Activated CD4-positive, alpha-beta T cell treated with anti-CD3 and anti-CD28 coated beads, Interleukin-2, amount 50 U/mL, for 48 hours (primary cell): ENCODE measurements at places on chromosomes 1 and 21.
A peak's percentile ranks its signal among the peaks of the same experiment; 100 is the strongest.

DNA sequence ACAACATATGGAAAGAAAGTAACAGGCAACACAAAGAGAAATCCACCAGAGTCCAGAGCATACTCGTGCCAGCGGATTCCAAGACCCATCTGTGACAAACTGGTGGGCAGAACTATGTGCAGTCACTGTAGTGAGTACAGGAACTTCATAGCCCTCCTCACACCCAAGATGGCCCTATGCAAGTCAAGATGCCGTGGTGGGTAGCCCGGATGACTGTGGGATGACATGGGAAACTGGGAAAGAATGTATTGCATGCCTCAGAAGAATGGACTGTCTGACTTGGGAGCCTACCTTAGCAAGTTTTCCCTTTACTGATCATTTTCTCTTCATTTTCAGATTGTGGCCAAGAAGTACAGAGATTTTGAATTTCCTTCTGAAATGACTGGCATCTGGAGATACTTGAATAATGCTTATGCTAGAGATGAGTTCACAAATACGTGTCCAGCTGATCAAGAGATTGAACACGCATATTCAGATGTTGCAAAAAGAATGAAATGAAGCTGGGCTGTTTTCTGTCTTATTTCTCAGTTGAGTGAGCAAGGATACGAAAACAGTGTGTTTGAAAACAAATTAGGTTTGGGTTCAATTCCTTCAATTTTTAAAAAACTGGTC is 47.3 kb downstream of the CLIC6 start:
- no peak for DNase-seq

DNA sequence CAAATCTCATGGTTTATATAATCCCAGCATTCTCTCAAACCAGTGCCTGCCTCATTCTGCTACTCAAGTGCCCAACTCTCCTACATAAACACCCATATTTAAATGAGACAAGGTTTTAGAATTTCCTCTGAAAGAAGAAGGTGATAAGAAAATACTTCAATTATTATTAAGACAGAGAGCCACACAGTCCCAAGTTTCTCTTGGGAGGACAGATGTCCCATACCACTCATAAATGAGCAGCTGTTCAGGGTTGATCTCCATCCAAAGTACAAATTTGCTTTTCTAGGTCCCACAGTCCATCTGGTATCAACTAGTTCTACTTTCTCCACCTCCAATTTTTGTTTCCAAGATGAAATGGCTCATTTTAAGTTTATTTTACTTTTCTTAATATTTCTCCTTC is 11.3 kb downstream of the DCAF8 start:
- DNase-seq: no peak

- no peak for DNase-seq
These were observed 207.8 kb downstream of the DENND1B start for GRCh38 chr1:197567442-197567841.

DNA sequence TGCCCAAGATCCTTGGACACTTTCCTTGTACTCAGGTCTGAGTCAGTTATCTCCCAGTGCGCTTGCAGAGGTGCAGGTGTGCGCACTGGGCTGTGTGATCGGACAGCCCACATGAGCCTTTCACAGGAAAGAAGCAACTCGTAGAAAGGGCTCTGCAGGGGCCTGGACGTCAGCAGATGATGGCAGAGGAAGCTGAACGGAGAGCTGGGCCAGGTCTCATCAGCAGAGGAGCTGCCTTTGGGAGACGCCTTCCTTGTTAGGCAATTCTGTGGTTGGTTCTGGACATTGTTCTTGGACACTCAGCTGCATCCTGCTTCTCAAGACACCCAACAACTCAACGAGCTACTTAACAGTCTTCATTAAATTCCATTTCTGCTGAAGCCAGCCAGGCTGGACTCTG is 7.5 kb upstream of the PROK1 start:
- no peak for DNase-seq

DNA sequence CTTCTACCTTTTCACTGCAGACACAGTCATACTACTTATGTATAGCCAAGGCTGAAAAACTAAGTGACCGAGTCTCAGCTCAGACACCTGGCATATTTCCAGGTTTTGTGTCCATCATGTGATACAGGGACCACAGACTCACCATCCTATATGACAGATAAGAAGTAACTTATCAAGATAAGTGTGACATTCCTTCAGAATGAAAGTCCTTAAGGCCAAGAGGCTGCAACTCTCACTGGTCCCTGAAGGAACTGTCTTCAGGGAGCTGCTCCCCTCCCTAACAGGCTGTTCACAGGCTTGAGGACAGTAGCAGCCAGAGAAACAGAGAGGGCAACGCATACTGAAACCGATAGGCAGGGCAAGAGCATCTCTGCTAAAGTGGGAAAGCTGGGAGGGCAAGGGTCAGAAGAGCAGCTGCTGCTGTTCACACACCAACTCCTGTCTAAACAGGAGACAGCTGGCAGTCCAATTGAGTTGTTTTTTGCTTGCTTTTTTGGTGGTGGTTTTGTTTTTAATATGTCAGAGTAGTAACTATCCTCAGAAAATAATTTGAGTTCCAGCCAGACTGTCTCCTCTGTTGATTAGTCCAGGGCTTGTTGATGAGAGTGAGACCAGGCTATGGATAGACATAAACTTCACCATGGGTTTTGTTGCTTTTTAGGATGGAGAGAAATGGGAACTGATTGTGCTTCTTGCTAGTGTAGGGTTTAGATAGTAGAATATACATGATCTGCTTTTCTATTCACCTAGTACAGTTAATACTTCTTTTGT is 67.7 kb downstream of the MACF1 start:
- no peak for DNase-seq

- DNase-seq: no peak
These were observed 46.6 kb upstream of the ATP1A1 start for GRCh38 chr1:116326486-116326885.

DNA sequence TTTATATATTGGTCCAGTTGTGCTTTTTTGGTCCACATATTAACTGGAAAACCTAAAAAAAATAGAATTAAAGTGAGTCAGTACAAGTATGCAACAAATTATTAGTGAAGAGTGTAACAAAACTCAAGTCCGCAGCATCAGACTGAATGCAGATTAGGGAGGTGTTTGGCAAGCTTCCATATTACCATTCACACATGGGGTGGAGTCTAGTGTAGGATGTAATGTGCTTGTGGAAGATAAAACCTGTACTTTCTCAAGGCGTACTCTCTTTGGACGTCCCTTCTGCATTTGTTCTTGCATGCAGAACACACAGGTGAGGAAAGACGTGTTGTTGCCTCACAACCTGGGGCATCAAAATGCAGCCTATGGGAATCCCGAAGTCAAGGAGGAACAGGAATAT is 668.7 kb downstream of the MRPL39 start:
- DNase-seq: no peak

DNA sequence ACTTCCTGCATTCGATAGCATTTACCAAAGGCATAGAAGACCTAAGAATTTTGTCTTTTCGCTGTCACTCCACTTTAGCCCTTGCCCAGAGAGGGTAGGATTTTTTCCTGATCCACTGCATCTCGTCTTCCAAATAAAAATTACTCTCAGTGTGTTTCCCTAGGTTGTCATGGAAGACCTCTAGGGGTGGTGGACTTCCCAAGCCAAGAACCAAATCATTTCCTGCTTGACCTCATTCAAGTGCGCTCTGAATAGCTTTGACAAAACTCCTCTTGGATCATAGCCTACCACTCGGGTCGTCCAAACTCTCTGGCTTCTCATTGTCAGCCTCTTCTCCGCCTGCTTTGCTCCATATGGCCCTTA is 431 bp upstream of the C1orf52 start:
- no peak for DNase-seq

DNA sequence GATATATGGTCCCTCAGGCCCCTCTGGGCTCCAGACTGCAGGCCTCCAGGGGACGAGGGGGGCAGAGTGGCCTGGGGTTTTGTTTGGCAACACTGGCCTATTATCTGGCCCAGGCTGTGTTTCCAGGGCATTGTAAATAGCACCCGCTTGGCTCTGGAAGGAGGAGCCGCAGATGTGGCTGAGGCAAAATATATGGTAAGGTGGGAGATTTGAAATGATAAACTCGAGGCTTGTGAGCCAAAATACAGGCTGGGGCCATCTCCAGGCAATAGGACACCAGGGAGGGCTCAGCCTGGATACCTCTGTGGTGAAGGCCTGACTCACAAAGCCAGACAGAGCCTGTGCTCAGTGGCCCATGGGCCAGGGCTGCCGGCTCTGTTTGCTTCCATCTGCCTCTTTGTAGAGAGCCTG is 14.0 kb downstream of the NAV1 start:
- no peak for DNase-seq

DNA sequence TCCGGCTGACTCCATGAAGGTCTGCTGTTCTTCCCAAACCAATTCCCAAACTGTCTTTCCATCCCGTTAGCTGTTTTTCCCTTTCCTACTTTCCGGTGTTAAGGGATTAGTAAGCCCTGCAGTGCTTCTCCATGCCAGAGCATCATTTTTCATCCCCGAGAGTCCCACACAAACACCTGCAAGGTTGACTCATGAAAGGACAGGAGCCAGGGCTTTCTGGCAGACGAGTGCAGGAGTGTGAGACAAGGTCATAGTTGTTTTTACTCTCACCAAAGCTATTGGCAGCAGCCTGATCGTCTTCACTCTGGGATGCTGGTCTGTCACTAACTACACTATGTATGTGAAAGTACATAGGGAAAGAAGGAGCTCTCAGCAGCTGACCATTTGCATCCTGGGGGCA is 10.2 kb upstream of the BECN2 start:
- no peak for DNase-seq

GRCh38 chr1:230067871-230068620 is 1.0 kb downstream of the GALNT2 start:
- peak; percentile 45 for DNase-seq

GRCh38 chr1:240387051-240387450 is 224.9 kb downstream of the GREM2 start:
- no peak for DNase-seq

GRCh38 chr1:182268669-182269068 is 122.9 kb downstream of the GLUL start:
- no peak for DNase-seq

GRCh38 chr1:109769330-109770078 is 5.8 kb upstream of the EPS8L3 start:
- no peak for DNase-seq

- no peak for DNase-seq
These were observed 11.5 kb upstream of the ZNF683 start for GRCh38 chr1:26384076-26384475.

- DNase-seq: no peak
These were observed 16.2 kb upstream of the MYBPHL start for GRCh38 chr1:109322974-109323373.

DNA sequence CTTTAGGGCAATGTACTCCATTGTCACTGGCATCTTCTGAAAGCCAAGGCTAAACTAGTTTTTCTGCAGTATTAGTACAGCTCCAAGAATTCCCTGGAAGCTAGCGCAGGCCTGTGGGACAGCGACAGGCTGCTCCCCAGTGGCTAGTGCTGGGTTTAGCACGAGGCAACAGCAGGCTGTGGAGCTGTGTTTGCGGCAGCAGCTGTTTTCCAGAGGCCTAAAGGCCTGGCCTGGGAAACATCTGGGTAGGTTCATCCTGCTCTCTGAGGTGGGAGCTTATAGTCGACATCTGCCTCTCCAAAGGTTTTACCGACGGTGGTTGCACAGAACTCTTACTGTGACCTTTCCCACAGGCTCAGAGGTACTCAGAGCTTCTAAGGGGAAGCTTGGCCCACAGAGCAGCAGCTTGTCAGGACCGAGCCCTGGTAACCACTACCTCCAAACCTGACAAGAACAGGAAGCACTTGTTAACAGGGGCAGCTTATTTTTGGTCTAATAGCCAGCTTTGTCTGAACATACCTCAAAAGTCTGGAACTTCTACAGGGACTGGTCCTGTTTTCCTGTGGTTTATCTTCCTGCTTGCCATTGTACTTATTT is 17.2 kb downstream of the CC2D1B start:
- no peak for DNase-seq

- no peak for DNase-seq
These were observed 3.2 kb downstream of the DVL1 start for GRCh38 chr1:1345860-1346500.

DNA sequence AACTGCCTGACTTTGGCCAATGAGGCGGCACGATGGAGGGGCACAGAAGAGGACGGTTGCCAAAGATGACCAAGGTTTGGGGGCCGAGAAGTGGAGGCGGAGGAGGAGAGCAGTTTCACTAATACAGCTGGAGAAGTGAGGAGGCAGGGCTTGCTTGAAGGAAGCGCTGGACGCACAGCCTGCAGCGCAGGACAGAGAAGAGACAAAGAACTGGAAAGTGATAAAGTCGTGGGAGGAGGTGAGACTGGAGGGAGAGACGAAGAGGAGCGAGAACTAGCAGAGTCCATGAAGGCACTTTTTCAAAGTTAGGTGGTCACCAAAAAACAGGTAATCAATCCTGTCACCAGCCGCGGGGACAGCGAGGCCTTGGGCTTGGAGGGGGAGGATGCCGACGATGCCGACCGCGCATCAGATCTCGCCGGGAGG is 771 bp downstream of the PACC1 start:
- no peak for DNase-seq

DNA sequence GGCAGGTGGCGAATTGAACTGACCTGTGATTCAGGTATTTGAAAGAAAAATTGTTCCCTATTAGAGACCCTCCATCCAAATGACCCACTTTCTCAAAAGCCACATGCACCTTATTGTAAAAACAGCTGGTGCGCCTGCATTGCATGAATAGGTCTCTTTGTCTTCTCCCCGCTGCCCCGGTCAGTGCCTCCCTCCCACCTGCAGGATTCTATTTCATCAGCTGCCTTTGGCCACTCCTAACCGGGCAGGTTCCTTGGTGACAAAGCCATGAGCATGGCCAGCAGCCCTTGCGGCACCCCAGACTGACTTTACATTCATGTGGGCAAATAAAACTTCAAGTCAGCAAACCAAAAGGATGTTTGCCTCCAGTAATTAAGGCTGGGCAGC is 6.4 kb downstream of the TMPRSS3 start:
- DNase-seq: no peak

DNA sequence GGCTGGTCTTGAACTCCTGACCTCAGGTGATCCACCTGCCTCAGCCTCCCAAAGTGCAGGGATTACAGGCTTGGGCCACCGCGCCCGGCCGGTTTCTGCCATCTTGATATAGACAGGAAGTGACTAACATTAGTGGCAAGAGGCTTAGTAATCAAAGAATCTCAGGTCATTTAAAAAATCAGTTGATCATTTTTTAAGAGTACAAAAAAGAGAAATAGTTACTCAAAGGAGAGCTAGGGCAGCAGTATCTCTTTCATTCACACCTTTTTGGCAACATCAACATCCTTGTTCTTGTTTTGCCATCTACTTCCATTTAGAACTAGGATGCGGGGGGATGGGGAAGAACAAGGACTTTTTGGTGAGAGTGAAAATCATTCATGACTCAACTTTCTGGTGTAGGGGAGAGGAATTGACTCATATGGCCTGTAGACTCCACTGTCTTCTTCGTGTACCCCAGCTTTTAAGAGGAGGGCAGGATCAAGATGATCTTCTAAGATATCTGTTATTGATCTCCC is 8.8 kb downstream of the FCRLB start:
- peak; percentile 38 for DNase-seq

DNA sequence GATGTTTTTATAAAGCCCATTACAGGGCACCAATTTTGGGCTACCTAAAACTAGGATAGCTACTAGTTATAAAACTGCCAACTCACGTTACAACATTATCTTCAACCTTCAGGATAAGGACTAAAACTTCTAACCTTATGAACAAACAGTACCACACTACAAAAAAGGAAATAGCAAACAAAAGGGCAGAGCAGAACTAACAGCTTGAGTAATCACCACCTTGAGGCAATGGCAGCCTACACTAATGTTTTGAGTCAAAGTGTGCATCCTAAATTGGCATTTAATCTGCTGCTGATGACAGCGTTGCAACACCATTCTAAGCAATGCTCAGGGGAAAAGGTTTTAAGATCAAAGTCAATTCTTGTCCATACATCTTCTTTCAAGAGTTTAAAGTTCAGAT is 27.2 kb downstream of the PTP4A2 start:
- DNase-seq: no peak
